ENCODE measurements at places on chromosomes 5 and 9. TPM values are rescaled to one million over a fixed set of nuclear protein-coding genes. Genes with fewer than 3 reads are reported as not detected.

GRCh38 chr9:107710953-107711352 is 221.4 kb upstream of the KLF4 start:
- no peak for DNase-seq

The CDKN2B-AS1 gene
- 0.21 TPM for total RNA-seq

- DNase-seq = no peak
Observed at GRCh38 chr9:115615821-115616665, 498.1 kb upstream of the TNC start.

DNA sequence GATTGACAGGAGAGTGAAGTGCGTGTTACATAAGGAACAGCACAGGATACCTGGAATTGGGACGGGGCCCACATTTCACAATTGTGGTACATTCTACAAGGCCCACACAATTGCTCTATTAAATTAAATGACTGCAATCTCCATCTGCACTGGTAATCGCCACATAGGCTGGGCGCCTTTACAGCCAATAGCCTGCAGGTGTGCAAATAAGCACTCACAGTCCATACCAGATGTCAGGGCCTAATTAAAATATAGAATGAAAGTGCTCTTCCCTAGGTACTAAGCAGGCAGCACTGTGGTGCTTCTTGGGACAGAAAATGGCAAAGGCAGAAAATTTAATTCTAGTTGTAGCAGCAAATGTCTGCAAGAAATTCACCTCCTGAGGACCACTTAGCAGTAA is 82.7 kb downstream of the ATP10B start:
- no peak for DNase-seq

DNA sequence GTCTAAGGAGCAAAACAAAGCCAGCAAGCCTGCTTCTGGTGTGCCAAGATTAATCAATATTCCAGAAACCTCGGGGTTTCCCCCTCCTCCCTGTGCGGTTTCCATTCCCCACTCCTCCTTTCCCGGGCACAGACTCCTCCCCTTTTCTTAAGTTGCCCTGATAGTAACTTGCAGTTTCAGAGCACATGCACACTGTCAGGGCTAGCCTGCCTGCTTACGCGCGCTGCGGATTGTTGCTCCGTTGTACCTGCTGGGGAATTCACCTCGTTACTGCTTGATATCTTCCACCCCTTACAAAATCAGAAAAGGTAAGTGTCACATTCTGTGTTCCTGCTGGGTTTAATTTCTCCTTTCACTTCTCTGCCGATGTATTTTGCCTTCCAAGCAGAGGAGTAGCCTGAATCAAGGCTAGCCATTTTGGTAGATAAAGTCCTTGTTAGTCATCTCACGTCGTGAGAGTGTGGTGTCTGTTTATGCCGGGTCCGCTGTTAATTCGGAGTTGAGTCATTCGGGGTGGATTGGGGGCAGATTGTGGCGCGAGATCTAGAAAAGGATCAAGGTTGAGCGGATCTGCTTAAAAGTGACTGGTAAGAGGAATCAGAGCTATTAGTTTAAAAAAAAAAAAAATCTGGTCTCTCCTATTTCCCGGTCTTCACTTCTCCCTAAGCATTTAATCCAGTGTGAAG is at the start of gene SLC1A3:
Gene SLC1A3, plus strand, starts transcription at position 179 of the 686 bp plus-strand sequence. CDS start 1,818 bp downstream, outside the sequence.
- peak; percentile 61 for DNase-seq

DNA sequence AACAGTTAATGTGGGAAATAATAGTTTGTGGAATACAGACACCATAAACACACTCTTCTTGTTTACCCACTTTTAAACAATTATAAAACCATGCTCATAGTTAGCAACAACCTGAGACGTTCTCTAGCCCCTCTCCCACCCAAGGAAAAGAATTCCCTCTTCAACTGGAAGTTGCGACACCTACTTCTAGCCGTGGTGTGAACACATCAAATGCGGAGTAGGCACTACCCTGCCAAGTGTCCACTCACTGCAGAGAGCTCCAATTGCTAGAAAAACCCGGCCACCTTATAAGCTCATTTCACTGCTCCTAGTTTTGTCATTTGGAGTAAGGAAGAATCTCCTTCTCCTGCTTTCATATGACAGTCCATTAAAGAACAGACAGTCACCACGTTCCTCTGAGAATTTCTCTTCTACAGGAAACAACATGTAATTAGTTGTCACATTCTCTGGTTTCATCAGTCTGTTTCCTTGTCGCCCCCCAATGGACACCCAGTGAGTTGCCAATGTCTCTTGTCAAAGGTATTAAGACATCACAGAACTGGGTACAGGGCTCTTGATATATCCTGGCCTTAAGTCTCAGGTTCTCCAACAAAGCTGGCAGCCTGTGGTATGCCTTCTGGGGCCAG is 47.3 kb downstream of the PRLR start:
- DNase-seq = peak; percentile 23

The FAM169A gene
- 11.6 TPM for total RNA-seq

- DNase-seq = no peak
Observed at GRCh38 chr5:80060966-80061365, 25.8 kb downstream of the THBS4 start.

The INSYN2B gene
- 0.35 TPM for total RNA-seq

- no peak for DNase-seq
Observed at GRCh38 chr5:148827723-148828122, 1.3 kb downstream of the ADRB2 start.

The SPAG8 gene
- total RNA-seq = 1.4 TPM

DNA sequence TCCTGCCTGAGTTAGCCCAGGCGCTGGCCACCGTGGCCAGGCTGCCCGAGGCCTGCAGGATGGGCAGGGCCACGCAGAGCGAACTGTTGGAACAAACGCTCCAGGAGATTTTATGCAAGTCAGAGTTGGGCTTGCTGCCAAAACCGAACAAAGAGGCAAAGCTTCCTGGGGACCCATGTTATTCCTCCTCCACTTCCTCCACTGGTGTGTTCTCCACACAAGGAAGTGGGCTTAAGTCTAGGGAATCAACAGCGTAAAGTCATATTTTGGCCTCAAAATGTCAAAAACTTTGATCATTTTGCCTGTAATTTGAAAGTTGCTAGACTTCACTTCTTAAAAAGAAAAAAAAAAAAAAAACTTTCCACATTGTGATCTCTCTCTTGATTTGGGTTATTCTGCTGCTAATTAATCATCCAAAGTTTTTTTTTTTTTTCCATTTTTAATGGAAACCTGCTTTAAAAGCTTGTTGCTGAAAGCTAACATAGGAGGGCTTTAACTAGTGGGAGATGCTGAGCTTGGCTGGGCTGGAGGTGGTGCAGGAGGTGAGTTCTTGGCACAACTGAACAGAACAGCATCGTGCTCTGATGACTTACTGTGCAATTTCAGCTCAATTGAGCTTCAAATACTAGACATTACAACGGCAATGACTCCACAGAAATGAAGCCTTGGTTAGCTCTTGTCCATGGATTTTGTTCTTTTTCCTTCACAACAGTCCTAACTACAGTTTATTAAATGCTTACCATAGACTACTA is 73.0 kb downstream of the PTPDC1 start:
- no peak for DNase-seq

The PDE8B gene
- 1.1 TPM for total RNA-seq

DNA sequence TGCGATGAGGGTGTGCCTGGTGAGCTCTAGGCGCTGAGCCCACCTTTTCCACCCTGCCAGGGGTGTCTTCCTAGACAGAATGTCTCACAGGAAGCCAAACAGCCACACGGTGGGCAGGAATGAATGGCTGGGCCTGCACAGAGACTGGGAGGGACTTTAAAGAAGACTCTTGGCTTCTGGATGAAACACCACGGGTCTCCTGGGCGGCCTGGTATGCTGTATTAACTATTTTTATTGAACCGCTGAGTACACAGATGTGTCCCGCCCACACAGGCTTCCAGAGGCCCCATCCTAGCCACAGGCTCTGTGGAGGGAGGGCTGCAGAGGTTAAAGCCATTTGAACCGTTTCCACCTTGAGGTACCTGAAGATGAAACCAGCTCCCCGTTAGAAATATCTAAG is 115.2 kb upstream of the CXCL14 start:
- no peak for DNase-seq

The FER gene
- total RNA-seq = 25.4 TPM

The PCDHGA4 gene
- 0.93 TPM for total RNA-seq

DNA sequence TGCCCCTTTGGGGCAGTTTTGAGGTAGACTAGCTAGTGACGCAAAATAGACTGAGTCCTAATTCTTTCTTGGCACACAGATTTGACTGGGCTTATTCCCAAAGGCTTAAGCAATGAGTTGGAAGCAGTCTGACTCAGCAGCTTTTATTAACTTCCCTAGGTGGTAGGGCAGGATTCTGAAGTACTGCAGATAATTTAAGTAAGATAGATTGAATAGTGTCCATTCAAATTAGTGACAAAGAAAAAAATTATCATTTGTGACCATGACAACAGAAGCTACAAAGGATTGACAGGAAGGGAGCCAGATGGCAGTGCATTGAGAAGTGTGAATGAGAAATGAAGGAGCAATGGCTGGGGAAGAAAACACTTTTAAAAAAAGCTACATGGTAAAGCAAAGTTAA is 649.4 kb downstream of the CDH9 start:
- no peak for DNase-seq

GRCh38 chr9:135166565-135166964 is 79.1 kb downstream of the OLFM1 start:
- no peak for DNase-seq

- no peak for DNase-seq
Observed at GRCh38 chr5:136188859-136189258, 4.1 kb downstream of the SMIM32 start.

The COX7C gene
- 538 TPM for total RNA-seq

DNA sequence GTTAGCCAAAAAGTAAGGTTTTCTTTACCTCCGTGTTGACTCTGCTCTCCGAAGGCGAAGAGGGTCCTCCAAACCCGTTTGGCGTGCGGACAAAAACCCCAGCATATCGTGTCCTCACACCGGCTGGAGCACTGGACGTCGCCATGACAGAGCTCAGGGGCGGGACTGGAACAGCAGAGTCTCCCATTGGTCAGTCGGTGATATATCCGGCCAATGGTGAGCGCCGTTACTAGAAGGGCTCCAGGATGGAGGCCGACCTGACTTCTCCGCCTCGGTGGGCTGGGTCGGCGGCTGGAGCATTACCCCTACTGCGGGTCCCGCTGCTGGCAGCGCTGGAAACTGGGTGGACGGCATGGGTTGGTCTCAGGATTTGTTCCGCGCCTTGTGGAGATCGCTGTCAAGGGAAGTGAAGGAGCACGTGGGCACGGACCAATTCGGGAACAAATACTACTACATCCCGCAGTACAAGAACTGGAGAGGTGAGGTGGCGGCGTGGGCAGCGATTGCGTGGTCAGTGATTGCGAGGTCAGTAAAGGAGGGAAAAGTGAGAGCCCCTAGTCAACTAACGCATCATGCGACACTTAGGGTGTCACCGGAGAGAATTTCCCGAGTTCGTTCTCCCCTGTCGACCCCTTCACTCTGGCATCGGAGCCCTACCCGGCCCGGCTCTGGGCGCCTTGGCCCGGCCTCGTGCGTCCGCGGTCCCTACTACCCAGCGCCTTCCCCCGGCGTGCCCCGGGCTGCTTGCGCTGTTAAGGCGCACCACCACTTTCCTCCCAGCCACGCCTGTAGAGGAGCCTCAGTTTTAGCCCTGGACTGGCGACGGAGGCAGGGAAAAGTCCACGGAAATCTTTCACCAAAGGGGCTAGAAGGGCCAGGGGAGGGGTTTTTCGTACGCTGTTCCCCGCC is at the start of the genes ERCC8 and NDUFAF2:
Gene ERCC8, minus strand, starts transcription at position 167 of the 909 bp plus-strand sequence. Its CDS starts 62 bp downstream, at position 105.
Gene NDUFAF2, plus strand, starts transcription at position 302 of the 909 bp plus-strand sequence. Its CDS starts 51 bp downstream, at position 353.
- peak; percentile 79 for DNase-seq

- no peak for DNase-seq
Observed at GRCh38 chr9:133453651-133454050, 6.1 kb upstream of the CACFD1 start.

GRCh38 chr5:147659166-147659929 is 123.2 kb downstream of the JAKMIP2 start:
- DNase-seq = no peak

DNA sequence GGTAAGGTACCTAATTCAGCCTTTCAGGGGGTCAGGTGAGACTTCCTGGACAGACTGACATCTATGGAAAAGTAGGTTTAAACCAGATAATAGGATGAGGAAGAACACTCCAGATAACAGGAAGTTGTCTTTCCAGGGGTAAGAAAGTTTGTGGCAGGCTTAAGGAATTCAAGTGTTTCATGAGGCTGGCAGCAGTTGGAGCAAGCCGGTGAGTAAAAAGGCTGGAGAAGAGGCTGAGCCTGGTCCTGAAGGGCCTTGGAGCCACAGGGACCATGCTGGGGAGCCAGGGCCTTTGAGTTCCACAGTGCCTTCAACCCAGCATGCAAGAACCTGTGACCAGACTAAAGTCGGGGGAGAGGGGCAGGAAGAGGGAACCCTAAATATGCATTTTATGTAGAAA is 353.4 kb downstream of the SPOCK1 start:
- no peak for DNase-seq

GRCh38 chr5:56900858-56901578 is 8.4 kb upstream of the SETD9 start:
- DNase-seq = peak; percentile 39

DNA sequence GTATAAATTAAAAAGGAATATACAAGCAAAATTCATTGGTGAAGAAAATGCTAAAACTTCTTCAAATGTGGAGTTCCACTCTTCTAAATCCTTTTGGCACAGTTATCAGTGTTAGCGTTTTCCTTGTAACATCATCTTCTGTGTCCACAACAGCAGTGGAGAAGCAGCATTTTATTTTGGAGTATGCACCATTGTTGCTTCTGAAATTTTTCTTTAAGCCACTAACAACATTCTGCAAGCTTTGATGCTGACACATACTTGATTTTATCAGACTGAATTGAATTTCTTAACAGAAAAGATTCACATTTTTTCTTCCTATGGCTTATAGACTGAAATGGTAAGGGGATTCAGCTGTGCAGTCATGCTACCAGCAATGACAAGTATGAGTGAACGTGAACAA is 60.8 kb upstream of the PTGER4 start:
- no peak for DNase-seq

- no peak for DNase-seq
Observed at GRCh38 chr9:72533322-72533721, 11.9 kb downstream of the TMC1 start.

GRCh38 chr9:110152704-110153374 is 55.1 kb downstream of the C9orf152 start:
- peak; percentile 44 for DNase-seq

The MRPS27 gene
- 89.7 TPM for total RNA-seq

DNA sequence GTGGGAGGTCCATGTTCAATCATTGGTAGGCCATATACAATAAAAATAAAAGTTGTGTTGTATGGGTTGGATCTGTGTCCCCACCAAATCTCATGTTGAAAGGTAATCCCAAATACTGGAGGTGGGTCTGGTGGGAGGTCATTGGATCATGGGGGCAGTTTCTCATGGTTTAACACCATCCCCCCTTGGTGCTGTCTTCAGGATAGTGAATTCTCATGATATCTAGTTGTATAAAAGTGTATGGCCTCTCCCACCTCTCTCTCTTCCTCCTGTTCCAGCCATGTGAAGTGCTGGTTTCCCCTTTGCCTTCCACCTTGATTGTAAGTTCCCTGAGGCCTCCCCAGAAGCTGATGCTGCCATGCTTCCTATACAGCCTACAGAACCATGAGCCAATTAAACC is 15.1 kb downstream of the SPATA9 start:
- DNase-seq = no peak

GRCh38 chr5:150307617-150308426 is 5.1 kb upstream of the ARSI start:
- no peak for DNase-seq

The C9orf153 gene
- 0.19 TPM for total RNA-seq

The SLC1A3 gene
- total RNA-seq = 24.4 TPM
